ENCODE measurements at places on chromosomes 3 and 15.
A peak's percentile ranks its signal among the peaks of the same experiment; 100 is the strongest.

- DNase-seq: no peak
Observed at GRCh38 chr15:40746916-40747418, 8.1 kb downstream of the RMDN3 start.

- DNase-seq: no peak
Observed at GRCh38 chr3:181851063-181851462, 139.3 kb downstream of the SOX2 start.

DNA sequence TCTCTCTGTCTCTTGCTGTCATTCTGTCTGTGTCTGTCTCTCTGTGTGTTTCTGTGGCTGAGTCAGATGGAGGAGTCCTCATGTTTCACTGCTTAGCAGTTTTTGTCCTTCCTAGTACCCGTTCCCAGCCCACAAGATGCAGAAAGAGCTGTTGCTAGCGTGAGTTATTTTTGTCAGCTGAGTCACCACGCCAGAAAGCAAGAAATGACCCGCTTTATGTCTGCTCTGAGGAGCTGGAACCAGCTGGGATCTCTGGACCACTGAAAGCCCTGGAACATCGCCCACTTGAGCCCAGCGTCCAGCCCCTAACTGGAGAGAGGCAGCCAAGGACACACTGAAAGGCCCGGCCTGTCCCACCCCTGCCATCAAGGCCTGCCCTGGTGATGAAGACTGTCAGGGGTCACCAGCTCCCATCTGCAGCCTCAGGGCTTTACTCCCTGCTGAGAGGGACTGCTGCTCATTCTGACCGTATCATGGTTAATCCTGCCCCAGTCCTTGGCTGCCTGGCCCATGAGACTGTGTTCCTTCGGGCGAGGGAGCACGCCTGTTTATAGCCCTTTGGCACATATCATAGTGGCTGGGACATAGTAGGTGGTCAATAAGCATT lies 101.7 kb upstream of the TPM1 start:
- no peak for DNase-seq

DNA sequence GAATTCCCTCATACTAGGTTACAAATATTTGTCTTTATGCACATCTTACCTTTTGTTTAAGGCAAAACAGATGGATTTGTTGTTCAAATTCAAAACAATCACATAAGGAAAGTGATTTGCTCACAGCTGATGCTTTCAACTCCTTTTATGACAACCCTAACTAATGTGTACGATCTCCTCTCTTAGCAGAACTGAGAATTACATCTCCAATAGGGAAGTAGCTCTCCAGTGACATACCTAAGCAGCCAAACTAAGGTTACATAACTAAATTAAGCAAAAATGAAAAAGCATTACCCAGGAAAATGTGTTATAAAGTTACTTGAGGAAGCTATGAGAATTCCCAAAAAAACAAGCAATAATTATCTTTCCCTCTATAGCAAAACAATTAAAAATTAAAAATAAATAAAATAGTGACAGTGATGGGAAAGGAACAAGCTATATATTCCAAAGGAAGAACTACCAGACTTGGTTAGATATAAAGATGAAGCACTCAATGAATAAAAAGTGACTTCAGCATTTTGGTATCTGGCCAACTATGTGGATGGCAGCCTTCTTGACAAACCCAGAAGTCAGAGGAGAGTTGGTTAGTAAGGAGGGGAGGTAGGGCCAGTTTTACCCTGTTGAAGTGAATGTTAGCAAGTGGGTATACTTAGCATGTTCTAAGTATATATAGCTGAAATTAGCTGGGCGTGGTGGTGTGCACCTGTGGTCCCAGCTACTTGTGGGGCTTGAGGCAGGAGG lies 32.4 kb downstream of the PEAK1 start:
- no peak for DNase-seq

DNA sequence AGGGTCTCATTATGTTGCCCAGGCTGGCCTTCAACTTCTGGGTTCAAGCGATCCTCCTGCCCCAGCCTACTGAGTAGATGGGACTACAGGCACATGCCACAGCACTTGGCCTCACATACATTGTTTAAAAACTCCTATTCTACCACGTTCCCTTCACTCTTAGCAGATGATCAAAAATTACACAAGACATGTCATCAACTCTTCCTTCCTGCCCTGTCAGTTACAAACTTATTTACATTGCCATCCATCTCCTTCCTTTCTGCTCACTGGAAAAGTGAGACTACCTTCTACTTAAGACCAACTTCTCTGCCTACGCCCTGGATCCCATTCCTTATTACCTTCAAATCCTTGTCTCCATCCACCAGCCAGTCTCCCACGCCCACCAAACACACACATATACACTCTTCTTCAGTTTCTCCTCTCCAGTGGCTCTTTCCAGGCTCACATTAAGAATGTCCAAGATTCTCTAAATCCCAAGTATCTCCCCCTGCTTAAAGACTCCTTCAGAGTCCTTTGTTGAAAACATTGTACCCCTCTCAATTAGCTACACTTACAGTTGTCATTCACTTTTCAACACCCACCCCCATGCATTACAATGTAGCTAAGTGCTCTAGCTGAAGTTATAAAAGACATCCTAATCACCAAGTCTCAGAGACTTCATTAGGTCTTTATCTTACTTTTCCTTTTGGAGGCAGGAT lies 4.3 kb downstream of the PEAK1 start:
- no peak for DNase-seq

GRCh38 chr3:70550723-70551319 lies 238.4 kb upstream of the MDFIC2 start:
- peak; percentile 72 for DNase-seq

Measured in T-helper 1 cell (primary cell).